ENCODE measurements at places on chromosomes 7 and 10. TPM values are rescaled to one million over a fixed set of nuclear protein-coding genes. Genes with fewer than 3 reads are reported as not detected.

The MRM2 gene
- total RNA-seq = 20.0 TPM

The LOXL4 gene
- total RNA-seq = 0.51 TPM

The MMD2 gene
- not detected for total RNA-seq

The ATG9B gene
- total RNA-seq = not detected

The ENTPD1 gene
- 6.0 TPM for total RNA-seq

The LRRN3 gene
- 14.8 TPM for total RNA-seq

The OR13A1 gene
- not detected for total RNA-seq

The KLF14 gene
- total RNA-seq = not detected

The LRRC17 gene
- 1.0 TPM for total RNA-seq

DNA sequence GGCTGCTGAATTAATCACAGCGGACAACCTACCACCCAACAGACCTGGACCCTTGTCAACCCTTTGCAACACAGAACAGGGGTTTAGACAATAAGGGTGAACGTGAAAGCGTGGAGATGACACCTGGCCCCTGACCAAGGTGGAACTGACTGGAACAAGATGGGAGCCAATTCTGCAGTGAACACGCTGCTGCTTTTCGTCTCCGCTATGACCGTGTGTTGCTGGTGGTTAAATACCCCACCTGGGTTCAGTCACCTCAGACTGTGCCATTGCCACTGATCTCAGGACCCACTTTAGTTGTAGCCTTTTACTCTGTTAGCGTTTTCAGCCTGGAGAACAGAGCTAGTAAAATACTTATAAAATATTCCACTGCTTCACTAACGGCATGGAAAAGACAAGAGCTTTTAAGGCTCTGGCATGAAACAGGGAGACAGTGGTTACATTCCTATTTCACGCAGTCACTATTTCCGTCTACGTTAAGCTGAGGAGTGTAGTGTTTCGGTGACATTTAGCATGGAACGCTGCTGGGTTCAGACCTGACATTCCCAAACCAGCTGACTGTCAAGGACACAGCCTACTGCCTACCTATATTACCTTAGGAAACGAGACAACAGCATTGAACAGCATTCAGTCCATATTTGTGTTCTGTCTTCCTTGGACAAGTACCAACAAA lies 119.5 kb upstream of the PRSS1 start:
- no peak for DNase-seq

- no peak for DNase-seq
These were observed 29.3 kb upstream of the NUB1 start for GRCh38 chr7:151312356-151312755.

GRCh38 chr7:25820432-25821040 lies 331.5 kb upstream of the NFE2L3 start:
- no peak for DNase-seq

GRCh38 chr7:64869121-64869725 lies 33.9 kb upstream of the ZNF273 start:
- no peak for DNase-seq

GRCh38 chr7:87144173-87144657 lies 8.0 kb upstream of the DMTF1 start:
- DNase-seq = no peak

DNA sequence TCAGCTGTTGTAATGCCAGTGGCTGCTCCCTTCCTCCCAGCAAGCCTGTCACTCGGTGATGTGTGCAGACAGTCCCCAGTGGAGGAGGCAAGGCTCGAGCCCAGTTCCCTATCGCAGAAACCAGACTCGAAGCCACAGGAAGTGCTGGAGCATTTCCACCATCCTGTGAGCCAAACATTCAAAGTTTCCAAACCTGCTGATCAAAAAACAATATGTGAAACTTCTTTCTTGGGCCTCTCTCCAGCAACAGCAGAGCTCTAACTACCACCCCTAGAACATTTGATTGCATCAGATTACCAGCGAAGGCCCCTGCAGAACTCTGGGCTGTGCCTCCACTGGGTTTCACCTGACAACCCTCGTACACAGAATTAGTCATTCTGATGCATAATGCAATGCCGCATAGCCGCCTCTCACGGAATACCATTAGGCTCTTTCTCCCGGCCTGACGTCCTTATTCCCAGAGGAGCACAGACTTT lies 94.0 kb downstream of the ELMO1 start:
- peak; percentile 87 for DNase-seq

GRCh38 chr10:43134126-43134905 lies 3.9 kb upstream of the CSGALNACT2 start:
- DNase-seq = no peak

GRCh38 chr10:76315240-76315639 lies 883.8 kb downstream of the LRMDA start:
- DNase-seq = no peak

GRCh38 chr7:5773661-5774086 lies 7.8 kb downstream of the RNF216 start:
- no peak for DNase-seq

- DNase-seq = peak; percentile 88
These were observed 41.9 kb upstream of the SYPL1 start for GRCh38 chr7:106153891-106154449.

DNA sequence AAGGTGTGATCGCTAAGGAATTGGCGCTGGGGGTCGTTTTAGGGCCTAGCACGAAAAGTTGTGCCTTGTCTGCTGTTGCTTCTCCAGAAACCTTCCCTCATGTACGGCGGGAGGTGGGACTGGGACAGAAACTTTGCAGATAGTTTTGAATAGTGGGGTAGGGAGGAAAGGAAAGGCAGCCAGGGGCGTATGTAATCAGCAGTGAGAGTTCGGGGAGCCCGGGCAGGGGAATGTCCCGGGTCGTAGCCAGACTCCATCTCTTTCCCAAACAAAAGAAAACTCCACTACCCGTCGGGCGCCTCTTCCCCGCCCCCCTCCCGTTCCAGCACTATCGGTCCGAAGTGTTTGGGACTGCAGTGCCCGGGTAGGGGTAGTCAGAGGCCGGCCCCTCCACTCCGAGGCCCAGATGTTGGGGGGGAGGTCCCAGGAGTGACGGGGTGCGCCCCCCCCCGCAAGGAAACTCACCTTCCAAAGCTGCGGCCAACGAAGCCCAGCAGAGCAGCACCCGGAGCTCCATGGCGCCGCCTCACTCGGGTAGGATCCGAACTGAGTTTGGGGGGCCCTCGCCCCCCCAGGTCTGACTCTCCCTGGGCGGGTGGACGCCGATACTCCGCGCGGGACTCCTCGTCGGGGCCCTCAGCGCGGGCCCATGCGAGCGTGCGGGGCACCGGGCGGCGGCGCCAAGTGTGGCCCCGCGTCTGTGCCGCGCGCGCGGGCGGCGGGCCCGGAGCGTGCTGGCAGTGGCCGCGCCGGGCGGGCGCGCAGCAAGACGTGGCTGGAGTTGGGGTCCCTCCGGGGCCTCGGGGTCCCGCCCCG lies 601 bp downstream of the EPHB4 start:
- peak; percentile 47 for DNase-seq

- no peak for DNase-seq
These were observed 568.8 kb downstream of the POM121L12 start for GRCh38 chr7:53604201-53604600.

DNA sequence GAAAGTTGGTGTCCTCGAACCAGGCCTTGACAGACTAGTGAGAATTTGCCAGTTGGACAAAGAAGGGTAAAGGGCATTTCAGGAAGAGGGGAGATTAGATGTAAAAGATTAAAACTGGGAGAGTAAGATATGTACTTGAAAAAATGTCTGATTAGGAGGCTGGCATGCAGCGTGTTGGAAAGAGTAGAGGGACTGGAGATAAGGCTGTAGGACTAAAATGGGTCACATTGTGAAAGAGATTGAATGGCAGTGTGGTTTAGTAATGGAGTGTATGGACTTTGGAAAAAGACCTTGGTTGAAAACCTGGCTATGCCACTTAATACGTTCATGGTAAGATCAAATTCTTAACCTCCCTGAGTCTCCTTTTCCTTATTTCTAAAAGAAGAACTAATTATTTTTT lies 14.1 kb downstream of the CREM start:
- no peak for DNase-seq

DNA sequence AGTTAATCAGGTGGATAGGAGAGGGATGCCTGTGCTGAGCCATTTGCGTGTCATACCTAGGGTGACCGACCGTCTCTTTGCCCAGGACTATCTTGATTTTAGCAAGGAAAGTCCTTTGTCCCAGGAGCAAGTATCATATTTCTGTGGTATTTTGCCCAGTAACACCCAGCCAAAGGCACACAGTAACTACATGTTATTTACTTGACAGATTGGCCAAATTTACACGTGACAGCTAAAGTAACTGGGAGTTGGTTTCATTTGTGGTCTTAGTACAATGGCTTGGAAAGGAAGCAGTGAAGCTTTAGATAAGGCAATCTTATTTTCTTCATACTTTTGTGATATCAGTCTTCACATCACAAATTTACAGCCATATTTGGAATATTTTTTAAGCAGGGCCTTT lies 142.1 kb downstream of the JCAD start:
- DNase-seq = no peak
